ENCODE measurements at places on chromosomes 7 and 10.

DNA sequence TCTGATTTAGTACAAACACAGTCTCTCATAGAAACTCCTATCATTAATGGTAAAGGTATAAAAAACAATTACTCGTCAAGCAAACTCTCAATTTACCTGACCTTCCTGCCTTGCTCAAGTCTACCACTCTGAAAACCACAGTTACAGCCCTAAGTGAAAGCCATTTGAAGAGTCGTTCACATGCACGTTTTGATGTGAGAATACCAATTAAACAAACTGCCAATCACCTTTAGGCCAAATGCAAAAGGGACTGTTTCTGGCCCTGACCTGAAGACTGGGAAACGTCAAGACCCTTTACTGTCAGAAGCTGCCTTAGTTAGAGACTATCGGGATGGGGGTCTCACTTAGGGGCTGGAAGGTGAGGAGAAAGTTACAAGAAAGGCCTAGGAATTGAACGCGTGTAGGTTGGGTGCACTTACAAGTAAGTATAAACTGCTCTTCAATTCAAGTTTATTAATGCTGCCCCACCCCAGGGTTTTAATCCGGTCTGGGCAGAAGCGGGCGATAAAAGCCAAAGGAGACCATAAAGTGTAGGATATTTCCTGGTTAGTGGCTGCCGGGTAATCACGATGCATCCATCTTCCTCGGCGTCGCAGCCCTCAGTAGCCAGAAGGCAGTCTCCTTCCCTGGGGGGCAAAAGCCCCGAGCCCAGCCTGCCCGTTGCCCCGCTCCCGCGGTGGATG lies 935 bp downstream of the TM9SF3 start:
- no peak for DNase-seq

GRCh38 chr10:84158061-84158460 lies 15.5 kb upstream of the GPR15LG start:
- DNase-seq, result no peak

GRCh38 chr7:47373871-47374451 lies 207.9 kb downstream of the TNS3 start:
- no peak for DNase-seq

DNA sequence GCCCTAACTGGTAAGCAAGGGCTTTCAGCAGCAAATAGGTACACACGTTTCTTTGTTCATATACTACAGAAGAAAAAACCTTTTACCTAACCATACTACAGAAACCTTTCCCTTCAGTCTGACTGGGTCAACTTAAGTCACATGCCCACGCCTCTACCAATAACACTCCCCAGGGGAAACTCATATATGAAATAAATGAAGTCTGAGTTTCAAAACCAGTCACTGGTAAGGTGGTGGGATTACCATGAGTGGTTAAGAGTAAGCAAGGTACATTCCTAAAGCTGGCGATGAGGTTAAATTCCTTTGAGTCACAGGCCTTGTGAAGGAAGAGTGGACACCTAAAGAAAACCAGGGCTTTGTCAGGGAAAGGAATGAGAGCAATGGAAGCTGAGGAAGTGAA lies 21.4 kb upstream of the KIF20B start:
- DNase-seq, result no peak

GRCh38 chr10:6014241-6014761 lies 37.0 kb upstream of the IL15RA start:
- DNase-seq, result no peak

DNA sequence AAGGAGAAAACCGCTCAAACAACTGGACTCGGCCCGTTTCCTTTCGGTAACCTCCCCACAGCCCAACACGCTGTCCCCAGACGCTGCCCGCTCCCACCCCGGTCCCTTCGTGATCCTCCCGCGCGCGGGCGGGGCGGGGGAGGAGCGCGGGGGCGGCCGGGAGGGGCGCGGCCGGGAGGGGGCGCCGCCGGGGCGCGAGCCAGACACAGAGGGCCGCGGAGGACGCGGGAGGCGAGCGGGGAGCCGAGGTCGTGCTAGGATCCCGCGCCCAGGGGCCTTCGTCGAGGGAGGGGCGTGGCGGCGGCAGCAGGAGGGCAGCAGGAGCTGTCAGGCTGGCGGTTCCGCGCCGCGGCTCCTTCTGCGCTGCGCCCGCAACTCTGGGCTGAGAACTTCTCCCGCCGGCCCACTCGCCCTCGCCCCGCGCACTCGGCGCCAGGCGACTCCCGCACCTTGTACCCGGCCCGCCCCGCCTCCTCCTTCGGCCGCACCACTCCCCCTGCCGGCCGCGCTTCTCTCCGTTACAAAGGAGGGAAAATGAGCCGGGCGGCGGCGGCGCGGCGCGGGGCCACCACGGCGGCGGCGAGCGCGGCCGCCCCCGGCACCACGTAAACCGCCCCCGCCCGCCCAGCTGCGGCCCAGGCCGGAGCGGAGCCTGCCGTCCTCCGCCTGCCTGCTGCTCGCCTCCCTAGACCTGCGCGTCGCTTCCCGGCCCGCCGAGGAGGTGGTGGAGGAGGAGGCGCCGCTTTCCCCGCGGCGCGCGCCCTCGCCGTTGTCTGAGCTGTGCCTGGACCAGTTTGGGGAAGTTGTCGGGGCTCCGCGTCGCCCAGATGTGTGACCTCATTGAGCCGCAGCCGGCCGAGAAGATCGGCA lies at the start of gene CDK14:
CDK14 (plus strand) TSS at position 521 of the 870 bp plus-strand sequence; CDS start at position 828, 307 bp downstream.
- DNase-seq, result peak; percentile 33

- DNase-seq, result no peak
These were observed 32.0 kb upstream of the MYO3A start for GRCh38 chr10:25902002-25902401.

DNA sequence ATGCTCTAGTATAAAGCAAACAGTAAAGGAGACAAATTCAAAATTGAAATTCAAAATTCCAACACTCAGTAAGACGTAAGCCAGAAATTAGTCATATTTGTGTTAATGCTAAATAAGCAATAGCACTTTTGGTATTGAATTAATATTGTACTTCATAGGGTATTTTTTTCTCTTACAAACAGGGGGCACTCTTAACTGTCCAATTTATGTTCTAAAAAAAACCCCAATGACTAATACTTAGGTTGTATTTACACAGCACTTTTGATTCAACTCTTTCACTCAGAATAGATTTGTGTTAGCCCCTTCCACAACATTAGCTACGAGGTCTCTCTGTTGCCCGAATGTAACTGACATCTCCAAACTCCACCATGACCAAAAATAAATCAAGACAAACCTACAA lies 284.9 kb upstream of the COBL start:
- no peak for DNase-seq

DNA sequence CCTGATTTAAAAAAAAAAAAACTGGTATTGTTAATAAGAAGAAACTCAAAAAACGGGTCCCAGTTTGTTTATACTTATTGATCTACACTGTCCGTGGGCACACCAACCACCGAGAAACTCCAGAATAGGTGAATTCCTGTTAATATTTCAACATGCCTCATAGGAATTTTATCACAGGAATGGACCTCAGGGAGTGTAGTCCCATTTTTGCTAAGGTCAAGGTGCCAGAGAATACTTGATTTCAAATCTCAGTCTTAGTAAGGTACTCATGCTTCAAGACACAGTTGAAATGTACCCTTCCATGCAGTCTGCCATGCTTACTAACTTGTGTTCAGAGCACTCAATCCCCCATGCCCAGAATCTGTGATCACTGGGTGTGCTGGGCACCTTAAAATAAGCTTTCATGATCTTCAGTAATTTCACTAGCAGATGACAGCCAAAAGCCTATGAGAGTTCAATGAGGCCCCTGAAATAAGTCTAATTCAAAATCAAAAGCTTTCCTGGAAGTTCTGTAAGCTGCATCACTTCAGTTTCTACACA lies 385.7 kb downstream of the TNS3 start:
- DNase-seq, result no peak

DNA sequence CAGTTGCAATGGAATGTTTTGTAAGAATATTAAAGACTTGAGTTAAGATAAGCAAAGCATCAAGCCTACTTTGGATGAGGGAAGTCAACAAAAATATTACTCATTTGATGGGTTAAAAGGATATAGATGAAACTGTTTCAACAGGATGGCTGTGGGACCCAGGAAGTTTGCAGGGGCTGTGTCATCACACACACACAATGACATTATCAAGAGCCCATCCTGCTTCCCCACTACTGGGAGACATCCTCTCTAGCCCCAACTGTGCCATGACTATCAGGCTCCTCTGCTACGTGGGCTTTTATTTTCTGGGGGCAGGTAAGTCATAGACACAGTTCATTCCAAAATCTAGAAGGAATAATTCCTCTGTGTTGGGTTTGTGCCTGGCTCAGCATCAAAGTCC lies 78.8 kb upstream of the PRSS1 start:
- DNase-seq, result no peak

- no peak for DNase-seq
These were observed 109.2 kb downstream of the ZNF467 start for GRCh38 chr7:149664176-149664575.

- no peak for DNase-seq
These were observed 119.2 kb downstream of the DPP6 start for GRCh38 chr7:154171422-154171821.

DNA sequence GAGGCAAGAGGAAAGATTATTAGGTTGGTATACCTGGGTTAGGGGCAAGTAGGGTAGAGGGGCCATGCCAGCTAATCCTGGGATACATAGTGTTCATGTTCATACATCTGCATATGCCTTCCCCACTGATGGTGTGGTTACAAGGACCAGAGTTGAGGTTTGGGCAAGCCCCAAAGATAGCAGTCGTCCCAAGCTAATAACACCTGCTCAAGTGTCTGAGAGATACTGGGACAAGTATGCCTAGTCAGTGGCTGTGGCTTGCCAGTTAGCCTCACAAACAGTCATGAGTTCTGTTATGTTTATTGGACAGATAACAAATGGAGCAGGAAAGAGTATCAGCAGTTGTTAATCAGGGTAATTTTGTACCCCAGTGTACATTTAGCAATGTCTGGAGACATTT lies 139.6 kb downstream of the ADAM22 start:
- no peak for DNase-seq

GRCh38 chr10:14648005-14648765 lies 126.5 kb downstream of the FAM107B start:
- DNase-seq, result peak; percentile 36

DNA sequence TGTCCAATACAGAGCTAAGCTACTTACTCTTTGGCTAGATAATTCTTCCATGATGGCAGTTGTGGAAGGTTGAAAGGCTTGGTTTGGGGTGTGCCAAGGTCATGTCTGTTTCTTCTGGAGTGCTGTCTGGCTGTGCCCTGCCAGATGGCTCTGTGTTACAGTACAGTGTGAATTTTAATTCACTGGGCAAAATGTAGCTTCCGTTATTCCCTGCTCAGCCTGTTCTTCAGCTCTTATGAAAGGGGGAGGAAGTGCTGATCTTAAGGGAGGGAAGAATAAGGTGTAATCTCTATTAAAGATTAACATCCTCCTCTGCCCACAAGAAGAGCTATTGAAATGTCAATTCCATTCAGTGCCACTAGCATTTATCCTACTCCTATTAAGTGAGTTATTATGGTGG lies 52.2 kb downstream of the SND1 start:
- DNase-seq, result no peak

DNA sequence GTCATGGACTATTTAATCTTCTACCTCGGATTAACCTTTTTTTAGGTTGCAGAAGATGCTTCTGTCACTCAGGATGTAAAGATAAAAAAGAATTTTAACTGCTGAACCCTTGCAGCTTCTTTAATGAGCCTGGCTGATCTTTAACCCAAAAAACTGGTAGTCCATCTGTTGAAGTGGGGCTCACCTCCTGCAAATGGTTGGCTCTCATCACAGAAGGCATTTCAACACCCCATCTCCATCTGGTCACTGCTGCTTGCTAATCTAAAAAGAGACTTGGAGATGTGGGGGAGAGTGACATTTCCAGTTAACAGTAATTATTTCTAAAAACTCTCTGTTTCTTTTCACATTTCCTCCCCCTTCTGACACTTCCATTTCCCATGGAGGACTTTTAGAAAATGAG lies 208.6 kb downstream of the LHFPL3 start:
- DNase-seq, result no peak

GRCh38 chr10:6840766-6841165 lies 260.7 kb upstream of the PRKCQ start:
- no peak for DNase-seq

DNA sequence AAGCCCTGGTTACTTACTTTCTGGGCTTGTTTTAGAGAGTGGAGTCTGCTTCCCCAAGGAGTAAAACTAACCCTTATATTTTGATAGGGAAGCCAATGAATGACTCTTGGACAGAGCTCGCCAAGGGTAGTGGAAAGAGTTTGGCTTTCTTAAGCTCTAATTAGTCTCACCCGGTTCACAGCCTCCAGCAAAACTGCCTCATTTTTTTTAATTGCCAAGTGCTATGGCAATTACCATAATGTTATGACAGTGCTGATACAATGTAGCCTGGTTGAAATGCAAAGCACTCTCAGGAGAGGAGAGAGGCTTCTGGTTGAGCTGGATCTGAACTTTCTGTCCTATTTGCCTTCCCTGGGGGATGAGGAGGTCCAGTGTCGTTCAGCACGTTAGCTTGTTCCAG lies 376.1 kb upstream of the CHRM2 start:
- no peak for DNase-seq

DNA sequence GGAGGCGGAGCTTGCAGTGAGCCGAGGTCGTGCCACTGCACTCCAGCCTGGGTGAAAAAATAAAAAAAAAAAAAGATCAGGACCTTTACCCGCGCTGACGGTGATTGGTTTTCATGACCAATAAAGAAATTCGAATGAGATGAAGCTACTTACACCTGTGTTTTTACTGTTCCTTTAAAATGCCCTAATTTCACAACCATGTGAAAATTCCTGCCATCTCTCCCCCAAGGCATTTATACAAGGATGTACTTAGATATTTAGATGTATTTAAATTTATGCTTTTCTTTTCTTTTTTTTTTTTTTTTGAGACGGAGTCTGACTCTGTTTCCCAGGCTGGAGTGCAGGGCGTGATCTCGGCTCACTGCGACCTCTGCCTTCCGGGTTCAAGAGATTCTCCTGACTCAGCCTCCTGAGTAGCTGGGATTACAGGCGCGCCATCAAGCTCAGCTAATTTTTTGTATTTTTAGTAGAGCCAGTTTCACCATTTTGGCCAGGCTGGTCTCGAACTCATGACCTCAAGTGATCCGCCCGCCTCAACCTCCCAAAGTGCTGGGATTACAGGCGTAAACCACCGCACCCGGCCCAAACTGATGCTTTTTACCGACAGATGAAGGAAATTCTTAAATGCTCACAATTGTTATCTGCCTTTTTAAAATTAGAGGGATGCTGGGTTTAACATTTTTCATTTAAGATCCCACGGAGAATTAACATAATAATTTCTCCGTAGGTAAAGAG lies 3.1 kb upstream of the PHYH start:
- no peak for DNase-seq

DNA sequence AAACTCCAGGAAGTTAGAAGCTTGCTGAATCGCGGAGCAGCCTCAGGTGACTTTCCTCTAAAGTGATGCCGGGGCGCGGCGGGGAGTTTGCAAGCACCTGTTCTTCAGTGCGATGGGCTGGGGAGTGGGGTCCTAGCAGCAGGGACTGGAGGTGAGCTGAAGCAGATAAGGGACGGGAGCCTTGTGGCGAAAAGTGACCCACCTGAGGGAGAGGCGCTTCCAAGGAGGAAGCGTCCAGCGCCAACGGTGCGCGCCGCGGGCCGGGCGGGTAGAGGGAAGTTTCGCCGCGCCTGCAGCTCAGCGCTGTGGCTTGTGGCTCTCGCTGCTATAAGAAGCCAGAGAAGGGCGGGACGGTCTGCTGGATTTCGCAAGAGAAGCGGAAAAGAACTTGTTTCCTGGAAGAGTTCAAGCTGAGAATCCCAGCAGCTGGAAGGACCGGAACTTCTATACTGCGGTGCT lies at the start of gene STEAP4:
STEAP4 (minus strand) TSS at position 305 of the 459 bp plus-strand sequence. CDS start 22,625 bp downstream, outside the sequence.
- DNase-seq, result no peak

GRCh38 chr7:75870557-75871161 lies 8.2 kb upstream of the RHBDD2 start:
- no peak for DNase-seq

Measured in stimulated activated CD4-positive, alpha-beta T cell treated with anti-CD3 and anti-CD28 coated beads, Interleukin-2, amount 100 ng/mL, for 48 hours (primary cell).